ENCODE measurements at places on chromosomes 11 and 22.

- no peak for DNase-seq
These were observed 46.0 kb upstream of the PPARA start for GRCh38 chr22:46104170-46104880.

- DNase-seq, result no peak
These were observed 32.7 kb upstream of the PARVG start for GRCh38 chr22:44147821-44148574.

GRCh38 chr11:35050541-35050995 is 88.4 kb upstream of the CD44 start:
- no peak for DNase-seq

DNA sequence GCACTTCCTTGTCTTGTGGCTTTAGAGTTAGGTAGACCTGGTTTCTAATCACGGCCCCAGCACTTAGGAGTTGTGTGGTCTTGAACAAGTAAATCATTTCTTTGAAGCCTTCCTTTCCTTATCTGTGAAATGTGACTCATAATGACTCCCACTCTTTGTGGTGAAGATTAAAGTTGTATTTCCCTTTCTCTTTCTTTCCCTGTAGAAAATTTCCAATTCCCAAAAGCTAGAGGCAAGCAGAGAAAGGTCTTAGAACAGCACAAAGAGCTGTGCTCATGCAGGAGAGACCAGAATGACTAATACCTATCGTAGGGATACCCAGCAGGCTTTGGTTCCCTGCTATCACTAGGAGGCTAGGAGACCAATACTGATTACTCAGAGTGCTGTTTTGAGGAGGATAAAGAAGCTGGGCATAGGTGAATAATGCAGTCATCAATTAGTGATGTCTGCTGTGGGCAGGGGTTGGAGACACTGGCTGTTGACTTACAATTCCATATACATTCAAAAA is 270.7 kb upstream of the SYN3 start:
- no peak for DNase-seq

GRCh38 chr22:46761539-46762237 is 762 bp upstream of the TBC1D22A start:
- DNase-seq, result no peak

DNA sequence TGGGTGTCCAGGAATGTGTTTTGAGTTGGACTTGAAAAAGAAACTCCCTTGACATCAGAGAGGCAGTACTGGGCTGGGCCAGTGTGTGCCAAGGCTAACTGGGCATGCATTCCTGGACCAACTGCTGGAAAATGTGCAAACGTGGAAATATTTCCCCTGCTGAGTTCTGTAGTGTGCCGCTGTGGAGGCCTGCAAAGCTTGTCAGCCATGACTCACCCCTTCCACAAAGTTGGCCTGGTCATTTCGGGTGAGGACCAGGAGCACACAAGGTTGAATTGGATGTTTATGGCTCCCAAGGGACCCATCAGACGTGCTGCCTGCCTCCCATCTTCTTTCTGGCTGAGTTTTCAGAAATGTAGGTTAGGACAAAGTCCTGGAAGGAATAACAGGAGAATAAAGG is 513.1 kb downstream of the MIAT start:
- no peak for DNase-seq

- no peak for DNase-seq
These were observed 34.4 kb downstream of the MARK2 start for GRCh38 chr11:63873311-63873710.

GRCh38 chr11:12241971-12242672 is 131.7 kb downstream of the MICAL2 start:
- no peak for DNase-seq

- DNase-seq, result no peak
These were observed 309.7 kb upstream of the C11orf87 start for GRCh38 chr11:109112261-109112660.

DNA sequence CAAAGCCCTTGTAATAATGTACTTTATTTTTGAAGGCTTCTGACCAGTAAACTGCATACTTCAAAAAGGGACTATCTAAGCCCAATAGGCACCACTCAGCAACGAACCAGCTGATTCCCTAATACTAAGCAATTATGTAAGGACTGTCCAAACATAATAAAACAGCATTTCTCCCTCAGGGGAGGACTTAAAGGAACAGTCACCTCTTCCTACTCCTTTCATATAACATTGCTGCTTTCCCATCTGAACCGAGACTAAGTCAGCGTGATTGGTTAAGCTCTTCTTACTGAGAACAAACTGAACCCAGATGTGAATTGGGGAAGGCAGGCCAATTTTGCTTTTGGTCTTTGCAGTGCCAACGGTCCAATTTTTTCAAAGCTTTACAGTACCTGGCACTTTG is 420.0 kb downstream of the METTL15 start:
- DNase-seq, result no peak

DNA sequence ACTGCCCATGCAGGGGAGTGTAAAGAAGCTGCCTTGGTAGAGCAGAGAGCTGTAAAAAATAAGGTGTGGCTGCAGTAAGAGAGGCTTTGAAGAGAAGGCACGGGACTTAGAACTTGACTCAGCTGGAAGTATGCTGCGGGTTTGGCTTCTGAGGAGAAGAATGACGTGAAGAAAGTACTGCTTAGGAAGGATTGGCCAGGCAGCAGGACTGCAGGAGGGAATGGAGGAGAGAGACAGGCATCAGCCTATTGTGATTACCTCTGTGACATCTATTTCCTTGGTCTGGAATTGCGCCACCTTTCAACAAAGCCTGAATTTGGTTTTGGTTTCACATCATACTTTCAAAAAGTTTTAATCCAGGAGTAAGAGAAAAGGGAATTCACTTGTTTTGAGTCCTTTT is 22.5 kb downstream of the PRRG4 start:
- DNase-seq, result no peak

GRCh38 chr11:1779806-1780699 is 16.3 kb upstream of the CTSD start:
- DNase-seq, result no peak

DNA sequence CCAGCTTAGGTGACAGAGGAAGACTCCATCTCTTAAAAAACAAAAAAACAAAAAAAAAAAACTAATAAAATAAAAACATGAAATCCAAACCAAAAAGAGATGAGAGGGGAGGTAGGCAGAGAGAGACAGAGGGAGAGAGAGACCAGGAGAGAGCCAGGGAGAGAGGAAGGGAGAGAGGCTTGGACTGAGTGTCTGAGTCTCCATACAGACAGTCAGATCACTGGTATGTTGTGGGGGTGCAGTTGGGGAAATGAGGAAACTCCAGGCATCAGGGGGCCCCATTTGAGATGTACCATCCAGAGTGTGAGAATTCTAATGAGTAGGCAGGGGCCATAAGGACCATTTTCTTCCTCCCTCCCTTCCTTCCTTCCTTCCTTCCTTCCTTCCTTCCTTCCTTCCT is 53.1 kb upstream of the SEPTIN5 start:
- no peak for DNase-seq

GRCh38 chr22:42651134-42651533 is 1.9 kb upstream of the CYB5R3 start:
- no peak for DNase-seq

GRCh38 chr22:45565973-45566372 is 63.3 kb downstream of the FBLN1 start:
- DNase-seq, result no peak

GRCh38 chr11:14980854-14981253 is 8.7 kb upstream of the CALCA start:
- no peak for DNase-seq

GRCh38 chr11:119849872-119850271 is 120.9 kb upstream of the NECTIN1 start:
- no peak for DNase-seq

- DNase-seq, result no peak
These were observed 7.1 kb downstream of the VSIG10L2 start for GRCh38 chr11:125952973-125953372.

GRCh38 chr11:59426361-59427067 is at the start of gene OR5A2:
OR5A2 (minus strand) TSS chr11:59426413; CDS start chr11:59422953, 3,460 bp downstream.
- no peak for DNase-seq

- DNase-seq, result no peak
These were observed 55.6 kb downstream of the ARHGEF12 start for GRCh38 chr11:120391854-120392253.

DNA sequence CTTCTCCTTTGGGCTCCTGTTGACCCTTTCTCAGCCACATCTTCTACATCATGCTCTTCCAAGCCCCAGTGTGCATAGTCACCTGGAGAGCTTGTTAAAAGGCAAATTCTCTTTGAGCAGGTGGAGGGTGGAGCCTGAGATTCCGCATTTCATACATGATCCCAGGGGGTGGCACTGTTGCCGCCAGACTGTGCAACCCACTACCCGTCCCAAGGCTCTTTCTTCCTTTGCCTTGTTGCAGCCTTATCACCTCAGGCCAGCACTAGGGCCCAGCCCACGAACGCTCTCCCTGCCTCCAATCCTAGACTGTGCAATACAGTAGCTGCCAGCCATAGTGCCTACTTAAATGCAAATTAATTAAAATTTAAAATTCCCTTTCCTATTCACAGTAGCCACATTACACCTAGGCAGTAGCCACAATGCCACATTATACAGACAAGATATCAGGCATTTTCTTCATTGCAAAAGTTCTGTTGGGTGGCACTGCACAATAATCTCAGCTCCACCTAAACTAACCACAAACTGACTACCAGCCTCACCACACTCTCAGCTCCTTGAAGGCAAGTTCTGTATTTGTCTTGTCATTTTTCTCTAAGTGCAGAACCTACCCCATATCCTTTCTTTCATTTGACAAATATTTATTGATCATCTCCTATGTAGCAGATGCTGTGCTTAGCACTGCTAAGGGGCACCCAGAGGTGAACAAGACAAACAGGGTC is 4.6 kb upstream of the KCNJ5 start:
- DNase-seq, result no peak

Measured in stimulated activated CD4-positive, alpha-beta T cell treated with anti-CD3 and anti-CD28 coated beads, Interleukin-1b, Interleukin-23, amount 100 ng/mL, for 4 hours (primary cell).